ENCODE measurements at places on chromosomes 1 and 21. TPM values are rescaled to one million over a fixed set of nuclear protein-coding genes. Genes with fewer than 3 reads are reported as not detected.
A peak's percentile ranks its signal among the peaks of the same experiment; 100 is the strongest.

Gene COL24A1
- polyA plus RNA-seq: 0.90 TPM

Gene AGT
- not detected for polyA plus RNA-seq

DNA sequence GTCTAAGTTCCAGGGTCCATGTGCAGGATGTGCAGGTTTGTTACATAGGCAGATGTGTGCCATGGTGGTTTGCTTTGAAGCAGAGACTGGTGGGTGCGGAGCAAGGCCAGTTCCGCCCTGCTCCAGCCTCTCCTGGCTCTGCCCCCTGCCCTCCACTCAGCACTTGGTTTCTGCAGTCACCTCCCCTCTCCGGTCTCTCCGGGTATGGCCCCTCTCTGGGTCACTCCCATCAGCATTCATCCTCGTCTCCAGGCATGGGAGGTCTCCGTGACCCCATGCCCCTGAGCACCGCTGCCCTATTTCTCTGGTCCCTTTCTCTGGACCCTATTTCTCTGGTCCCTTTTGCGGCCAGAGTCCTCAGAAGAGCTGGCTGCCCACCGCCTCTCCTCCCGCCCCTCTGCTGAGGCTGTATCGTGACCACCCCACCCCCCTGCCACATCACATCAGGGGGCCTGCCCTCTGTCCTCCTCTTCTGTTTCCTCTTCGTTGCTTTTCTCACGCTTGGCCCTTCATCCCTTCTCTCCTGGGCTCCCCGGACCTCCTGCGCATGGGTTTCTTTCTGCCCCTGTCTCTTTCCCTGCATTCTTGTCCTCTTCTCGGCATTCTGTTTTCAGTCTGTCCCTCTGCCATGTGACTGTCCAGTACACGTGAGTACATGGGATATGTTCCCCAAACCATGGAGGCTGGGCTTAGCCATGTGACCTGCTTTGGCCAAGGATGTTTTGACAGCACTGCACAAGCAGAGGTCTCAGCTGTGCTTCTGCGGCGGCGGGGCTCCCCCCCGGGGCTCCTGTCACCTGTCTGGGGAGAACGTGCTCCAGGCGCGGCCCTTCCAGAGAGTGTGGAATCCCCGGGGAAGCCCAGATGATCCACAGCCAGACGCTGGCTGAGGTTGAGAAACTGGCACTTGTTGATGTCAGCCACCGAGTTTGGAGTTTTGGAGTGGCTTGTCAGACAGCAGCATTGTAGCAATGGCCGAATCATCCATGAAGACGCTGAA, 54.4 kb upstream of the C1orf174 start:
- no peak for DNase-seq
- H3K27me3 ChIP-seq: no peaks in the 10 kb centered on the region
- no peak overlapping the region for H3K27ac ChIP-seq
- H3K36me3 ChIP-seq: no peaks in the 10 kb centered on the region
- H3K4me3 ChIP-seq: no peak overlapping the region

Gene MROH7
- polyA plus RNA-seq: not detected

DNA sequence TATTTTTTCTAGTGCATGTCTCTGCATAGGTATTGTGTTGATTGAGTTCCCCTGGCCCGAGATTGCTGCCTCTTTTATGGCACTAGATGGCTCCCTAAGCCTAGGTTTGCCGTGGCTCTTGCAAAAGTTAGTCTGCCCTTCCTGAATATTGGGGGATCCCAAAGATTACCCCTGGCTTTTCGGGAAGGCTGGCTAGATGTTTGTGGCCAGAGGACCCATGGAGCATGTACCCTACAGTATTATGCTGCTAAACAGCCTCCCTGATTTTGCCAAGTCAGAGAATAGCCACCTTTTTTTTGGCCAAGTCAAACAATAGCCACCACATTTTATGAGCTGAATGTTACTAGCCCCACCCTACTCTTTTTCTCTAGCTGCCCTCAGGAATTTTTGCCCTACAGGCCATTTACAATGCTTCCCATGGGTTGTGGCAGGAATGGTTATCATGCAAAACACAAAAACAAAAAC, 343.2 kb downstream of the OLFM3 start:
- H3K4me1 ChIP-seq: no peaks in the 10 kb centered on the region
- H3K4me3 ChIP-seq: no peak overlapping the region
- no peak for DNase-seq
- no peaks in the 10 kb centered on the region for H3K27me3 ChIP-seq
- no peaks in the 10 kb centered on the region for H3K36me3 ChIP-seq

DNA sequence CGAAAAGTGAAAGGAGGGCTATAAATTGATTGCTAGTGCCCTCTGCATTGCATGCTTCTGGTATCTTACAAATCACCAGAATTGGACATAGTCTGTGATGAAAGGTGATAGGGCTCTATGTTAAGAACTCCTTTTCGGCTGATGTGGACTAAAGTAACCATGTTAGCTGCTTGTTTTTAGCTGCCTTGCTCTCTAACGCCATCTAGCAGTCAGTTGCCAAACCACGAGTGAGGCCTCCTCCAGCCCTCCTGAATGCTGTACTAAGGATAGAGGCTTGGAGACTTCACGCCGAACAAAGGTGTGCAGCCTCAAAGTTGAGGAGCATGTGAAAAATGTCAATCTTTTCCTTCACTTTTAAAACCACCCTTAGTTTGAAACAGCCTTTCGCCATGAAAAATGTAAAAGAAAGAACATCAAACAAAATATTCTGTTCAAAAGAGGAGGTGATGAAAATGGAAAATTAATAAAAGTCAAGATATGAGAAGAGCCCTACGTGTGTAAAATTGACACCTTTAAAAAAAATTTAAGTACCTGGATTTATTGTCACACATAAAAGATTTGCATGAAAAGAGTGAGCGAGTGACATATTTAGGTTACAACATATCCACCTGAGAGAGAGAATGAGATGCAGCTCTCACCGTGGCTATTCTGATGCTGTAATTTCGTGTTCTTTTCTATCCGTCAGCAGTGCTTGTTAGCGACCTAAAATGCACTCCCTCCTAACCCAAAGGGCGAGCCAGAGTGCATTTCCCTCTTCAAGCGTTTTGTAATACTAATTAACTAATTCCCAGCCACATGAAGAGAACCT, 8.1 kb downstream of the LRRC53 start:
- no peak overlapping the region for H3K4me3 ChIP-seq
- peak; percentile 33 for DNase-seq
- no peaks in the 10 kb centered on the region for H3K36me3 ChIP-seq
- no peak overlapping the region for H3K27ac ChIP-seq
- no peaks in the 10 kb centered on the region for H3K4me1 ChIP-seq

Data from GM12878 (cell line).